ENCODE measurements at places on chromosomes 13 and 19.
A peak's percentile ranks its signal among the peaks of the same experiment; 100 is the strongest.

GRCh38 chr13:79034341-79034740, 371.7 kb downstream of the RBM26 start:
- no peak for DNase-seq

DNA sequence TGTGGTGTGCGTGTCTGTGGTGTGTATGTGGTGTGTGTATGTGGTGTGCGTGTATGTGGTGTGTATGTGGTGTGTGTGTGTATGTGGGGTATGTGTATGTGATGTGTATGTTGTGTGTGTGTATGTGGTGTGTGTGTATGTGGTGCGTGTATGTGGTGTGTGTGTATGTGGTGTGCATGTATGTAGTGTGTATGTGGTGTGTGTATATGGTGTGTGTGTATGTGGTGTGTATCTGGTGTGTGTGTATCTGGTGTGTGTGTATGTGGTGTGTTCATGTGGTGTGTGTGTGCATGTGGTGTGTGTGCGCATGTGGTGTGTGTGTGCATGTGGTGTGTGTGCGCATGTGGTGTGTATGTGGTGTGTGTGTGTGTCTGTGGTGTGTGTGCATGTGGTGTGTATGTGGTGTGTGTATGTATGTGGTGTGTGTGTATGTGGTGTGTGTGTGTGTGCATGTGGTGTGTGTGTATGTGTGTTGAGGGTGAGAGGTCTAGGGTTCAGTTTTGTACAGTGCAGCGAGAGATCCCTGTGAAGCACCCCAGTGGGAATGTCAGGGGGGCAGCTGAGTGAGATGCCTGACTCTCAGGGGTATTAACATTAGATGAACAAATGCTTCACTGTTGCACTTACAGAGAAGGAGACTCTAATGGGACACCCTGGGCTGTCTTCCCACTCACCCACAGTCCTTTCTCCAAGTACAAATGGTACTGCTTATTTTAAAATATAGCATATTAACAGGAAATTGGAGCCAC, 61.3 kb upstream of the MEDAG start:
- no peak for DNase-seq

DNA sequence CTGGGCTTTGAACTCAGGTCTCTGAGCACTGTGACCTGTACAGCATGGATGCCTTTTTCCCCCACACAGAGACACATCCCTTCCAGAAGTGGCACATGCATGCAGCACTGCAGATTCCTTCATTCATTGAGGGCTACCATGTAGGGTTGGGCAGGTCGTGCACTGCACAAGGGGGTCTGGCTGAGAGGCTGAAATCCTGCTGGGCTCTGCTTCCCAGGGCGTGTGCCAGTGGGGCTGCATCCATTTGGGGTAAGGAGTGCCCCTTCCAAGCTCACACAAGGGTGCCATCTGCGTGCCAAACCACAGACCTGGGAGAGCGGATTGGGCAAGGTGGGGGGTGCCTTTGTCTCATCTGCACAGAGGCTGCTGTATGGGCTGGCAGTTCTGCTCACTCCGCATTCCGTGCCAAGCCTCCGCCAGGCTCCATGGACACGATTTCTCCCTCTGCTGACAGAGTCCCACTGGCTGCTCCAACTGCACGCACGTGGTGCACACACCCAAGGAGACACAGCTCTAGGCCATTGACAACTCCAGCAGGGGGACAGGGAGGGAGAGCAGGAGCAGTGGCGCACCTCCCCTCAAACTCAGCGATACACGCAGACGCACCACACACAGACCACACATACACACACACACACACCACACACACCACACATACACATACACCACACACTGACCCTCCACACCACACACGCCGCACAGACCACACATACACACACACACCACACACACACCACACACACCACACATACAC, 4.5 kb upstream of the SHISA7 start:
- no peak for DNase-seq

DNA sequence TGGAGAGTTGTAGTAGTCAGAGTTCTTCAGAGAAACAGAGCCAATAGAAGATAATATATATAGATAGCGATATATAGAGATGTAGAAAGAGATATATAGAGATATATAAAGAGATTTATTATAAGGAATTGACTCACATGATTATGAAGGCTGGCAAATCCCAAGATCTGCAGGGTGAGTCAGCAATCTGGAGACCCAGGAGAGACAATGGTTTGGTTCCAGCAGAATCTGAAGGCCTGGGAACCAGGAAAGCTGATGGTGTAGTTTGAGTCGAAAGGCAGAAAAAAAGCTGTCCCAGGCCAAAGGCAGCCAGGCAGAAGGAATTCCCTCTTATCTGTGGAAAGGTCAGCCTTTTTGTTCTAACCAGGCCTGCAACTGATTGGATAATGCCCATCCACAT, 194.1 kb downstream of the NUFIP1 start:
- DNase-seq = no peak

DNA sequence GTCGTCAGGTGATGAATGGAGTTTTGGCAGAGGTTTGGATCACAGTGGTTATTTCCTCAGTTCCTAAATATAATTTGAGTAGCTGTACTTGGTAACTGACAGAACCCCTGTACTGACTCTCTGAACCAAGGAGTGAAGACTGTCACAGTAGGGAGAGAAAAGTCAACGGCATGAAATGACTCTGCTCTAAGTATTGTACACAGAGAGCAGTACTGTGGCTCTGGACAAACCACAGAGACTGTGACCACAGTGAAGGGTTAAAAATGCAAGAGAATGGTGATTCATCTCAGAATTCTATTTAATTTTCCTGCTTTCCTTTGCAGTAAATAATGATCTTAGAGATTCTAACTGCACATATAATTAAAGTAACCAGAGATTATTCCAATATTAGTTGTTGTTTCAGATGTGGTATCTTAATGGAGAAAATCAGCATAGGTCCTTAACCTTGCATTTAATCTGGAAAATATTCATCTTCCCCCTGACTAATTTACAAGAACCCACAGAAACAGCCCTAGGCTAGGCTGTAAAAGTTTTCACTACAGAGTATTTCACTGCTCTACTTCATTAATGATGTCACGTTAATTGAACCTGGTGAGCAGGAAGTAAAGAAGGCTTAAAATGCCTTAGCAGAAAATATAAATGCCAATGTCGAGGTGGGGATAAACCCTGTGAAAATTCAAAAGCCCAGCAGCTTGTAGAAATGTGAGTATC, 221.9 kb downstream of the LIG4 start:
- no peak for DNase-seq

DNA sequence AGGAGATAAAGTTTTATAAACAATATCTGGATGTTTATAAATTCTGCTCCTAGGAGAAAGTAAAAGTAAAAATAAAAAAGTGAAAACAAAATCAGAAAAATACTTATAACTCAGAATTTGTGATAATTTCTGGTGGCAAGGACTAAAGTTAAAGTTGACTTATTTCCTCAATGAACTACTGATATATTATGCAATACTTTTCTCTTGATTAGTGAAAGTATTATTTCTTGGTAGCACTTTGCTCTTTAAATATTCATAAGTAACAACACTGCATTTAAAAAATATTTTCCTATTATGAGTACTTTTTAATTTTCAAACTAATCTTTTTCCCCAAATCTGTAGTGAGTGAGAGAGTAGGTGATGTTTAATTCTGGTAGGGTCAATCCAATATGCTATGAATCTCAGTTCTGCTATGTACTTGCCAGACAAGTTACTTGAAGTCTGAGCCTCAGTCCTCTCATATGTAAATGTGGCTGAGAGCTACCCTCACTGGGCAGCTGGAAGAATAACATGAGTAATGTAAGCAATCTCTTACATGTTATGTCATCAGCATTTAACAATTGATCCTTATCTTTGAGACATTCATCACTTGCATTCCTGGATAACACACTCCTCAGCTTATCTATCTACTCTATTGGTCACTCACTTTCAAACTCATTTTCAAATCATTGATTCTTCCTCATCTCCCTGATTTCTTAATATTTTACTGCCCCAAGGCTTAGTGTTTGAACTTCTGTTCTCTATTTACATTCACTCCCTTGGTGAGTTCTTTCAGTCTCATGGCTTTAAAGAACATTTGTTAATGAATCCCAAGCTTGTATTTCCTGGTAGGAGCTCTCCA, 239.0 kb downstream of the RGCC start:
- DNase-seq = no peak

DNA sequence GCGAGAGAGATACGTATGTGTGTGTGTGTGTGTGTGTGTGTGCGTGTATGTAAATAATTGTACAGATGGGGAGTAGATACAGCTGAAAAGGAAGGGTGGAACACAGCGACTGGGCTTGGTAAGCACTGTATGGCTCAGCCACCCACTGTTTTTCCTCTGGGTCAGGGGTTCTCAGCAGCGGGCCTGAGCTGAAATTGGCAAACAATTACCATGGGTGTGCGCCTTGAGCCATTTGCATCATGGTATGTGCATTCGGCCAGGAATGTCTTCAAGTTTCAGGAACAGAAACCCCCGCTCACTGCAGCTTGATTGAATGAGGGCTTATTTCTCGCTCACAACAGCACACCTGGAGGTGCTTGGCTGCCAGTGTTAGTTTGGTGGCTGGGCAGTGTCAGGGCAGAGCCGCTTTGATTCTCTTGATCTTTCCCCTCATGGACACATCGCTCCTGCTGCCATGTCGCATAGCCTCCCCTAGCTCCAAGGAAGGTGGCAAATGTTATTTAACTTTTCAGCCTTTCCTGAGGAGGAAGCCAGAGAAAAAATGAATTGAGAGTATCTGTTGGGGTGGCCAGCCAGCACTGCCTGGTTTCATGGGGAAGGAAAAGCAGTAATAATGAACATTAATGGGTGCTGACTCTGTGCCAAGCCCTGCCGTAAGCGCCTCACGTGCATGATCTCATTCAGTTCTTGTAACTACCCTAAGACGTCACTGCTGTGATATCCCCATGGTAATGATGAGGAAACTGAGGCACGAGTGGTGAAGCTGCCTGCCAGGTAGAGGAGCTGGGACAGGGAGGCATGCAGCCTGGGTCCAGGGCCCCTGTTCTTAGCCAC, 126.9 kb downstream of the SIPA1L3 start:
- no peak for DNase-seq

DNA sequence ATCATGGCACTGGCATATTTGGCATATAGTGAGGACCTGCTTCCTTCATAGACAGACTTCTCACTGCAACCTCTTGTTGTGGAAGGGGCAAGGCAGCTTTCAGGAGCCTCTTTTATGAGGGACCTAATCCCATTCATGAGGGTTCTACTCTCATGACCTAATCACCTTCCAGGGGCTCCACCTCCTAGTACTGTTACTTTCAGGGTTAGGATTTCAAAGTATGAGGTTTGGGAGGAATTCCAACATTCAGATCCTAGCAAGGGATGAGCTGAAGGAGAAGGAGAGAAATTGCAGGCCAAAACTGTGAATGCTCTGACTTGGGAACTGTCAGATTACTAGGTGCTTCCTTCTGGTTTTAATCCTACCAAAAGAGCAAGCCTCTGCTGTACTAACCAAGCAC, 87.8 kb downstream of the LMO7 start:
- DNase-seq = no peak

- no peak for DNase-seq
These were observed 20.2 kb upstream of the CD70 start for GRCh38 chr19:6610934-6611852.

GRCh38 chr13:99956473-99957349, 14.9 kb downstream of the ZIC5 start:
- no peak for DNase-seq

DNA sequence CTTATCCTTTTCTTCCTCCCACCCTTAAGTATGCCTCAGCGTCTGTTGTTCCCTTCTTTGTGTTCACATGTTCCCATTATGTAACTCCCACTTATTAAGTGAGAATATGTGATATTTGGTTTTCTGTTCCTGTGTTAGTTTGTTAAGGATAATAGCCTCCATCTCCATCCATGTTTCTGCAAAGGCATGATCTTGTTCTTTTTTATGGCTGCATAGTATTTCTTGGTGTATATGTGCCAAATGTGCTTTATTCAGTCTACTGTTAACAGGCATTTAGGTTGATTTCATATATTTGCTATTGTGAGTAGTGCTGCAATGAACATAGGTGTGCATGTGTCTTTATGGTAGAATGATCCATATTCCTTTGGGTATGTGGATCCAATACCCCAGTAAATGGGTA, 3.2 kb upstream of the ZNF441 start:
- DNase-seq = no peak

DNA sequence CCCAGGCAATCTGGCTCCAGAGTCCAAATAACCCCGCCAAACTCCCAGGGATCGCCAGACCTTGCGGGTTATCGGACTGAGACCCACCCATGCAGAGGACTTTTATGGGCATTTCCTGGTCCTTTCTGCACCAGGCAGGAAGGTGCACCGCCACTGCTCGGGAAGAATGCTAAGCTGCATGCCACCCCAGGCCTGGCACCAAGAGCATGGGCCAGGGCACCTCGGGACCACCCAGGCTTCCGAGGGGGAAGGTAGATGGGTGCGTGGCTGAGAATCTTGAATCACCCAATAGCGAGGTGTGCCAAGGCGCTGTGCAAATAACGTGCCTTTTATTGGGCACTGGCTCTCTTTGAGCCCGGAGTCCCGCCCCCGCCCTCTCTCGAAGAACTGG, 422 bp upstream of the ZNF575 start:
- no peak for DNase-seq

- peak; percentile 18 for DNase-seq
These were observed 770 bp downstream of the HNRNPM start for GRCh38 chr19:8445488-8446001.

GRCh38 chr13:21077788-21078353, 16.5 kb upstream of the LATS2 start:
- DNase-seq = no peak

DNA sequence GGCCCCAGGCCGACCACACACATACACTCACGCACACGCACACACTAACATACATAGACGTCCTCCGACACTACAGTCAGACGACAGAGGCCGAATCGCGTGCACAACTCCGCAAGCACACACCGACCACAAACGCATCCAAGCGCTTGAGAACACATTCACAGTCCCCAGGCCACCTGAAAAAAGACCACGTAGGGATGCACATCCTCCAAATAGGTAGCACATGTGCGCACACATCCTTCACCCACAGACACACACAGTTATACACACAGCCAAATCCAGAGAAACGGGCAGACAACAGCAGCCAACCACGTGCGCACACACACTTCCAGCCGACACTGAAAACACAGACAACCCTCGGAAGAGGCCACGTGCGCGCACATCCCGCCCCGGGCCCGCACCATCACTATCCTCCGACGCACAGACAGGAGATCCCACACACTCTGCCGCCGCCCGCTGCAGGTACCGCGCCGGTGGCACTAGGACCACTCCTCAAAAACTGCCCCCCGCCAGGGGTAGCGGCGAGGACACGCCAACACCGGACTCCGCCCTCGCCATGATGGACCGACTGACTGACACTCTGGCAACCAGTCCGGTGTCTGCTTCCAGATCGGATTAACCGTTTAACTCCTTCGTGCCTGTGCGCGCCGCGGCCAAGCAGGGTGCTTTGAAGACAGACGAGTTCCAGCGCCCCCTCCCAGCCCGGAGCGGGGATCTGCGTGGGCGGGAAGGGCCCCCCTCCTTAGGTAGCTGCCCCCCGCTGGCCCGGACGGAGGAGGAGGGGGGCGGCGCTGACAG, 493 bp upstream of the PDE4A start:
- no peak for DNase-seq
